ENCODE measurements at places on chromosomes 5 and 9.

DNA sequence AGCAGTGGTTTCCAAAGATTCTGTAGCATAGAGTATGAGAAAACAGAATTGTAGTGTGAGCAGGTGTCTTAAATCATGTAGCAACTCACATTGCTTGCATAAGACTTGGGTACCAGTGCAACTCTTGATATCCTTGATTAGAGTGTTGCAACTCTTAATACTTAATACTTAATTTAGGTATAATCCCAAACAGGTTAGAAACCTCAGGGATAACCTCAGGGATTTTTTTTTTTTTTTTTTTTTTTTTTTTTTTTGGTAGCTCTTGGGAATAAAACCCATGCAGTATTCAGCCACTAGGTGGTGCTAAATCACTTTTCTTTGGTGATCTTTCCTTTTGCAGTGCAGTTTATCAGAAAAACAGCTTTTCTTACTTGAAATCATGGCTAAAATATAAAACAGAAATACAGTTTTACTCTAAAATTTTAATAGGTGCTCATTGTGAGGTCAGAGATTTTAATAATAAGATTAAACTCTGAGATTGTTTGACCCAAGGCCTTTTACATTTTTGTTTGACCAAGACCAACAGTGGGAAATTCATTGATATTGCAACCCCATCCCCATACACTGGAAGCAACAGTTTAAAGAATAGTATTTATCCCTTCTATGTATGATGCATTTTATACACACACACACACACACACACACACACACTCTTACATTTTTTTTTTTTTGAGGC is 55.3 kb downstream of the ERAP1 start:
- peak; percentile 61 for DNase-seq

GRCh38 chr9:36158122-36158521 is 11.1 kb upstream of the CCIN start:
- DNase-seq = no peak

GRCh38 chr5:81606150-81606549 is 144.7 kb downstream of the SSBP2 start:
- DNase-seq = no peak

GRCh38 chr5:177371120-177372033 is 12.9 kb upstream of the SLC34A1 start:
- no peak for DNase-seq

- DNase-seq = no peak
Measured at GRCh38 chr5:172417983-172418630, 36.2 kb downstream of the SH3PXD2B start.

GRCh38 chr5:175796536-175797499 is 74.6 kb upstream of the CPLX2 start:
- DNase-seq = peak; percentile 74

All from NCI-H345 (cell line).